ENCODE measurements at places on chromosomes 3 and 15. TPM values are rescaled to one million over a fixed set of nuclear protein-coding genes. Genes with fewer than 3 reads are reported as not detected.

DNA sequence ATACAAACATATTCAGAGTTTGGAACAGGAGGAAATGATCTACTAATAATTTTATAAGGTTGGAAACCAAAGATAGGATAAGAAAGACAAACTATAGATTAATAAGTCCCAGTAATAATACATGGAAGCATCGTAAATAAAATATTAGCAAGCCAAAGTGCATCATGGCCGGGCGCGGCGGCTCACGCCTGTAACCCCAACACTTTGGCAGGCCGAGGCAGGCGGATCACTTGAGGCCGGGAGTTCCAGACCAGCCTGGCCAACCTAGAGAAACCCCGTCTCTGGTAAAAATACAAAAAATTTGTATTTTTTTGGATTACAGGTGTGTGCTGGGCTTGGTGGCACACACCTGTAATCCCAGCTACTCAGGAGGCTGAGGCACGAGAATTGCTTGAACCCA is 14.9 kb downstream of the MUC4 start:
- no peak for DNase-seq
- H3K27me3 ChIP-seq, result peaks cover 14% of the 10 kb centered on the region
- H3K4me3 ChIP-seq, result no peak overlapping the region
- H3K4me1 ChIP-seq, result peaks cover under 1% of the 10 kb centered on the region
- no peak overlapping the region for H3K27ac ChIP-seq
- H3K36me3 ChIP-seq, result no peaks in the 10 kb centered on the region

DNA sequence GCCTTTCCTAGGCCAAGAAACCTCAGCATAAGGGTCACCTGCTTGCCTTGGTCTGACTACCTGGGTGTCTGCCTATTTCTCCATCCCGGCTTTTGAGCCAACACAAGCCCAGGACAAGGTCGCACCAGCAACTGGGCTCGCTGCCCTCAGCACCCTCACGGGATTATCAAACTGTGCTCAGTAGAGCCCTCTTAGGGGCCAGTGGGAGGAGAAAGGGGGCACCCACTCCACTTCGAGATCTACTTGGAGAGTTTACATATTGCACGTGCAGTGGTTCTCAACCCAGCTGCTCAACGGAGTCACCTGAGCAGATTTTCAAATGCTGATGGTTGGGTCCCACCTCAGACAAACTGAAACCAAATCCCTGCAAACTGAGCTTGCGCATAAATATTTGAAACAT is 31.1 kb downstream of the TSPAN3 start:
- no peak overlapping the region for H3K27ac ChIP-seq
- no peaks in the 10 kb centered on the region for H3K27me3 ChIP-seq
- H3K4me1 ChIP-seq, result peaks cover 4% of the 10 kb centered on the region
- no peak overlapping the region for H3K4me3 ChIP-seq
- peaks cover 28% of the 10 kb centered on the region for H3K36me3 ChIP-seq

GRCh38 chr3:112676659-112677234 is 35.8 kb upstream of the CCDC80 start:
- H3K27ac ChIP-seq, result peak overlapping the region; percentile 80
- no peaks in the 10 kb centered on the region for H3K27me3 ChIP-seq
- H3K4me1 ChIP-seq, result peaks cover 60% of the 10 kb centered on the region
- DNase-seq, result no peak
- no peaks in the 10 kb centered on the region for H3K36me3 ChIP-seq
- peak overlapping the region; percentile 34 for H3K4me3 ChIP-seq

GRCh38 chr15:84990507-84990906 is 8.9 kb downstream of the PDE8A start:
- no peak for DNase-seq
- H3K27me3 ChIP-seq, result peaks cover 1% of the 10 kb centered on the region
- peaks cover 9% of the 10 kb centered on the region for H3K4me1 ChIP-seq
- no peak overlapping the region for H3K27ac ChIP-seq

DNA sequence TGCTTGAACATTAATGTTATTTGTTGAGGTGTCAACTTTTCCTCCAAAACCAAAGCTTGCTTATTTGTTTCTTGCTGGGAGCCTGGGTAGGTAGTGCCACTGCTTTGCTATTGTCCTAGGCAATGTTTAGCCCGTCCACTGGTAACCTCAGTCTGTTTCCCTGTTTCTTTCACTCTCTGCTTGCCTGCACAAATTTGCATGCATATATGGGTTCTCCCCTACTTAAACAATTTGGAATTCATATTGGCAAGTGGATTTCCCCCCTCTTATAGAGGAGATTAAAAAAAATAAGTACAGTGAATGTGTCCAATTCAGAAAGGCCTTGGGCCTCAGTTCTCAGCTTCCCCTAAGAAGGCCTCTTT is 45.0 kb upstream of the BOC start:
- H3K4me1 ChIP-seq, result peaks cover 55% of the 10 kb centered on the region
- DNase-seq, result no peak
- no peaks in the 10 kb centered on the region for H3K27me3 ChIP-seq

- H3K36me3 ChIP-seq, result peaks cover 11% of the 10 kb centered on the region
- peaks cover 19% of the 10 kb centered on the region for H3K4me1 ChIP-seq
- no peak for DNase-seq
- no peaks in the 10 kb centered on the region for H3K27me3 ChIP-seq
- H3K4me3 ChIP-seq, result peak overlapping the region; percentile 99
These were observed 570 bp downstream of the PCNP start for GRCh38 chr3:101574388-101575112.

GRCh38 chr3:115783938-115784738 is 160.8 kb downstream of the GAP43 start:
- no peaks in the 10 kb centered on the region for H3K36me3 ChIP-seq
- no peaks in the 10 kb centered on the region for H3K27me3 ChIP-seq
- H3K4me1 ChIP-seq, result peaks cover 16% of the 10 kb centered on the region

Gene SYNPR
- total RNA-seq, result 2.3 TPM

Gene OXTR
- total RNA-seq, result 4.1 TPM

Gene SI
- total RNA-seq, result 4.7 TPM

Gene CHST14
- 12.7 TPM for total RNA-seq
